Stimulated activated CD4-positive, alpha-beta T cell treated with anti-CD3 and anti-CD28 coated beads, Interleukin-4, amount 100 ng/mL, for 4 hours (primary cell): ENCODE measurements at places on chromosomes 2 and 18.

- DNase-seq = no peak
These were observed 93.5 kb upstream of the TACR1 start for GRCh38 chr2:75292826-75293225.

DNA sequence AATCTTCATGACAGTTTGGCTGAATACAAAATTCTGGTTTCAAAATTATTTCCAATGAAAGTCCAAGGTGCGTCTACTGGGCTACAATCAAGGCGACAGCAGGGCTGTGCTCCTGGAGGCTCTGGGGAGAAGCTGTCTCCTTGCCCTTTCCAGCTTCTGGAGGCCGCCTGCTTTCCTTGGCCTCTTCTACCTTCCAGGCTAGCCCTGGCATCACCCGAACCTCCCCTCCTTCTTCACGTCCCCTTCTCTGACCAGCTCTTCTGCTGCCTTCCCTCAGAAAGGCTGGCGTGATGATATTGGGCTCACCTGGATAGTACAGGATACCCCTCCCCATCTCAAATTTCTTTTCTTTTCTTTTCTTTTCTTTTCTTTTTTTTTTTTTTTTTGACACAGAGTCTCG is 115.5 kb downstream of the KCNF1 start:
- DNase-seq = no peak

GRCh38 chr2:85334928-85335327 is 7.1 kb upstream of the TGOLN2 start:
- DNase-seq = no peak

- no peak for DNase-seq
These were observed 134.3 kb upstream of the UNC80 start for GRCh38 chr2:209637293-209637692.

GRCh38 chr2:38113051-38113450 is 37.1 kb upstream of the CYP1B1 start:
- no peak for DNase-seq

DNA sequence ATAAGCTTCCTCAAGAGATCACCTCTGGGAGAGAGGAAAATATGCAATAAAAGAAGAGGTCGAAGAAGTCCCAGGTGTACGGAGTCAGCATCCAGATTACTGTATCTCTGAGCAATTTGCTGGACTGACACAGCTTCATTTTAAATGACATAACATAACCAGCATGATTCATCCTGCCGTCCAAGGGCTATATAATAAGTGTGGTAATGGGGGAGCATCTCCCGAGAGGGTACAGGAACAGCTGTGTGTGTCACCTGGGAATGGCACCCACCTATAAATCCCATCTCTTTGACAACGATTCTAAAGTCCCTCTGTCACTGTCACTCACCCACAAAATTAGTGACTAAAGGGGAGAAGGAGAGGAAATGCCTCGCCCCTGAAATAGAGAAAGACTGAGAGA is 19.3 kb upstream of the FZD7 start:
- no peak for DNase-seq

- DNase-seq = no peak
These were observed 62.9 kb downstream of the AFTPH start for GRCh38 chr2:64586883-64587481.

DNA sequence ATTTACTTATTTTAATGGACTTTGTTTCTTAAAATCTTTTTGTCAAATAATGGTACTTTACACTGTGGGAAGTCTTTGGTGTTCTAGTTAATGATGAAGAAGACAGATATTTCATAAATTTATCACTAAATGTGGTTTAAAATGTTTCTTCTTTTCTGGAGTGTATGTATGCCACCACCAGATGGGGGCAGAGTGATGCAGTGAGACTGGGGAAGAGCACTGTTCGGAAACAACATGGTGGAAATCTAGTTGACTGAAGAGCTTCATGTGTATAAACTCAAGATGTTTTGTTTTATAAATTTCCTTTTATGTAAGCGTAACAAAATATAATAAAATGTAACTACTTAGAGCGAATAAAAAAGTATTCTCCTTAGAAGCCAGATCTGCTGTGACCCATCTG is 195.1 kb downstream of the KCNE4 start:
- no peak for DNase-seq

DNA sequence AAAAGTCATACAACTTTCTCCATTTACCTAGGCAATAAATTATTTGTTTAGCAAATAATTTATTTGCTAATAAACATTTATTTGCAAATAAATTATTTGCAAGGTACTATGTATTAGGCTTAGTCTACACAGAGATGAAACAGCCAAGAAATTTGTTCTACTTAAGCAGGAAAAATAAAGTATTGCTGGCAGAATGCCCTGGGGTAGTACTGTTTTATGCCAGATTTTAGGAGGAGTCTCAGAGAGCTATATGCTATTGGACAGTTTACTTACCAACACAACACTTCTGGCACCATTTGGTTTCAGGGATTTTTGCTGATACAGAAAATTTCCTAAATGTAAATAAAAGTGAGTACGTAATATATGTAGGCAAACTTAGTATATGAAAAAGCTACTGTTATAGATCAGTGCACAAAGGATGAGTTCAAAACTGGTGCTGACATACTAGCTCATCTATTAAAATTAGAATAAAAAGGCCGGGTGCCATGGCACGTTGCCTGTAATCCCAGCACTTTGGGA is 23.2 kb upstream of the CDKL4 start:
- no peak for DNase-seq

GRCh38 chr2:187774551-187775071 is 220.4 kb upstream of the TFPI start:
- DNase-seq = no peak
